ENCODE measurements at places on chromosomes 1 and 21.
A peak's percentile ranks its signal among the peaks of the same experiment; 100 is the strongest.

GRCh38 chr1:150979092-150980056 lies 2.7 kb upstream of the ANXA9 start:
- peak; percentile 94 for DNase-seq

DNA sequence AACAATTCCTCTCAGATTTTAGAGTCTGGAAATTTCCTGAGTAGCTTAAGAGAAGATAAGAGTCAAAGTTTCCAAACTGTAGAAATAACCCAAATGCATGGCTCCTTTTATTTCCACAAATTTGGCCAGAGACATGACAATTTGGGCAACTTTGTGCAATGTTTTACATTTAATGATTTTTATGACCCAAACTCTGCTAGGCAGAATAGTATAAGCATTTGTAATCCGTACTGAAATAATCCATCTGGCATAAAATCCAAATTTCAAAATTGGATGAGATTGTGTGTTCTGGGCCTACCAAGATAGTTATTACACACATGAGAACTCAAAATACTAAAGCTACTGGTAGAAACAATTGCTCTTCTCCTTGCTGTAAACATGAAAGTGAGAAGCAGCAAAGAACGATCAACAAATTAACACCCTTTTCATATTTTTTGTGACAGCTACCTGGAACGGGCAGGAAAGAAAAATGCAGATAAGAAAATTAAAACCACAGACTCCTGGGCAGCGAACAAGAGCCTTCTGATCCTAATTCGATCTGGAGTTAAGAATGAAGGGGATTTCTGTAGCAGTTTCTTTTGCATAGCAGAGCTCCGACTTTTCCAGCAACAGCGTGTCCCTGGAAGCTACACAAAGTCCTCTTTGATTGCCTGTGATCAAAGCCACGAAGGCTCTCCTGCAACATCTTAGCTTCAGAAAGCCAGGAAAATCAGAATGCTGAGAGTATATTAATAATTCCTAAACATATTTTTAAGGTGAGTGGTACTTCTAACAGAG lies 191.2 kb downstream of the GRIK1 start:
- DNase-seq, result no peak

DNA sequence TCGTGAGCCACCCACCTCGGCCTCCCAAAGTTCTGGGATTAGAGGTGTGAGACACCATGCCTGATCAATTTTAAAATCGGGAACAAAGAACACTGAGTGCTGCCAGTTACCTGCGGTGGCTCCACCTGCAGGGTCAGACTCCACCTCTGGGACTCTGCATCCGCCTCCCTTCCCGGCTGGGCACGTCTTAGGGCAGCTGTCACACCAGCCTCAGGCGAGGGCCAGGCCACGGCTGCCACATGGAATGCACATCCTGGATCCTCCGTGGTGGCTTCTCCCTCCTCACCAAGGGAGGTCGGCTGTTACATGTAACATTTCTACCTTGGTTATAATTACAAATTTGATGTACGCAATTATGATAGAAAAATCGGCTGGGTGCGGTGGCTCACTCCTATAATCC lies 5.9 kb upstream of the MXRA8 start:
- DNase-seq, result no peak

- peak; percentile 97 for DNase-seq
These were observed 797 bp upstream of the USP1 start for GRCh38 chr1:62436039-62436465.

DNA sequence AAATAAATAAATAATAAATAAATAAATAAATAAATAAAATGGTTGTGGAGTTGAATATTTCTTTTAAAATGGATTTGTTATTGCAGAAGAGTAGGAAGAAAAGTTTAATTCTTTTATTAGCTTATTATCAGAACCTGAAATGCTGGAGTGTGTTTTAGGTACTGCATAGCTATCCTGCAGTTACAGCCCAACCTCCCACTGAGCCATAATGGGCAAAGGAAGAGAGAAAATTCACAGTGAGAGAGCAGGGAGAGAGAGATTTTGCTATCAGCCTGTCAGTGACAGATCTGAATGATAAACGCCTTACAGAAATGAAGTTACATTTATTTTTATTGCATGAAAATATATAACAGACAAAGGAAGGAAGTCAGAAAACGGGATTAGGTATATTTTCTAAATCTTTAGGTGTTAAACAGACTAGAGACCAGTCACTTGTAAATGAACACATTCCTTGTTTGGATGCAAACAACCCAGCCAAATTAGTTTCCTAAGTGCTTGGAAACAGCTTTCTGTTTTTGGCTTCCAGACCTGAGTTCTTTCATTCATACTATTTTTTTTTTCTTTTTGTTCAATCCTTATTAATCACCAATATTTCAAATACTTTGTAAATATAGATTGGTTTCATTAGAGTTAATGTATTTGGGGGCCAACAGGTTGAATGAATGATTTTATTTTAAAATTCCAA lies 425.3 kb downstream of the USP25 start:
- no peak for DNase-seq
